Glutamatergic neuron (in vitro differentiated cells): ENCODE measurements at places on chromosomes 13 and 19.

- DNase-seq, result no peak
Measured at GRCh38 chr13:95355494-95355893, 54.2 kb upstream of the ABCC4 start.

DNA sequence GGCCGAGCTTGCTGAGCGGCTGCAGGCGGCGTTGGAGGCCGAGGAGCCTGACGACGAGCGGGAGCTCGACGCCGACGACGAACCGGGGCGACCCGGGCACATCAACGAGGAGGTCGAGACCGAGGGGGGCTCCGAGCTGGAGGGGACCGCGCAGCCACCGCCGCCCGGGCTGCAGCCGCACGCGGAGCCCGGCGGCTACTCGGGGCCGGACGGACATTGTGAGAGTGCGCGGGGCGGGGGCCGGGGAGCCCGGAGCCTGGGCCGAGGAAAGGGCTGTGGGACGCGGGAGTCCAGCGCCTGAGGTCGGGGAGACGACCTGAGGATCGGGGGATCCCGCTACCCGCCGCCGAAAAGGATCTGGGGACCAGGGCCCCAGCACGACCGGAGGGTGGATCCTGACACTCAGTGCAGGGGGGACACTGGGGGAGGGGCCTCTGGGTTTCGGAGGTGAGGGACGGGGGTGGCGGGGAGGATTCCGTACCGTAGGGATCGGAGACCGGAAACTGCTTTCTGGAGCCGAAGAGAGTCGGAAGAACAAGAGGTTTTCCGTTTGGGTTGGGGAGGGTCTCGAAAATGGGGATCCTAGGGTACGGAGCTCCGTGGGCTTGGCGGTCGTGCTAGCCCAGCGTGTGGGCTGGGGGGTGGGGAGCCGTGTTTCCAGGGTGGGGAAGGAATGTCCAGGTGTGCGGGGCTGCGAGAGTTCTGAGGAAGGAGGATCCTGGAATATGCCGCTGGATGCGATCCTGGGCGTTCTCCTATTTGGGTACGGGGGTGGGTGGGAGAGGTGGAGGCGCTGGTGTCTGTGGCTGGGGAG, 616 bp downstream of the HNRNPUL1 start:
- DNase-seq, result no peak

DNA sequence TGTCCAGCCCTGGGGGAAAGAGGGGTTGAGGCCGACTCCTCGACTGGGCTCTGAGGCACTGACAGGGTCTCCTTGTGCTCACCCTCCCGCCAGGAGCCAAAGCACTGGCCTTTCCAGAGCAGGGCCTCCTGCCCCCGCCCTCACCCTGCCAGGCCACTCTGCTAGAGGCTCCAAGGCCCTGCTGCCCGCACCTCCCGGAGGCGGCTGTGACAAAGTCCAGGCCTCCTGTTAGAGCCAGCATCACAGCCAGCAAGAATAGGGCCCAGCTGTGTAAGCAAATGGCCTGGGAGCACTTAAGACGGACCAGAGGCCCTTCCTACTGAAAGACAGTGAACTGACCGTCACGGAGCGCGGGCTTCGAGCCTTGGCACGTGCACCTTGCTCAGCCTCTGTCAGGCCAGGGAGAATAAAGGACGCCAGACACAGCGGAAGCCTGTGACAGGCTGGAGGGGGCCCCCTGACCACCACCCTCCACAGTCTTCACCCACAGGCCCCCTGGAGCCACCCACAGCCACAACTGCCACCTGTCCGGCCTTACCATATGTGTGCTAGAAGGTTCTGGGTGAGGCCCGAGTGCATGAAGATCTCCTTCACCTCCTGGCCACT, 50.9 kb downstream of the EPS15L1 start:
- DNase-seq, result no peak

- DNase-seq, result no peak
Measured at GRCh38 chr13:59531571-59532091, 632.1 kb downstream of the DIAPH3 start.

DNA sequence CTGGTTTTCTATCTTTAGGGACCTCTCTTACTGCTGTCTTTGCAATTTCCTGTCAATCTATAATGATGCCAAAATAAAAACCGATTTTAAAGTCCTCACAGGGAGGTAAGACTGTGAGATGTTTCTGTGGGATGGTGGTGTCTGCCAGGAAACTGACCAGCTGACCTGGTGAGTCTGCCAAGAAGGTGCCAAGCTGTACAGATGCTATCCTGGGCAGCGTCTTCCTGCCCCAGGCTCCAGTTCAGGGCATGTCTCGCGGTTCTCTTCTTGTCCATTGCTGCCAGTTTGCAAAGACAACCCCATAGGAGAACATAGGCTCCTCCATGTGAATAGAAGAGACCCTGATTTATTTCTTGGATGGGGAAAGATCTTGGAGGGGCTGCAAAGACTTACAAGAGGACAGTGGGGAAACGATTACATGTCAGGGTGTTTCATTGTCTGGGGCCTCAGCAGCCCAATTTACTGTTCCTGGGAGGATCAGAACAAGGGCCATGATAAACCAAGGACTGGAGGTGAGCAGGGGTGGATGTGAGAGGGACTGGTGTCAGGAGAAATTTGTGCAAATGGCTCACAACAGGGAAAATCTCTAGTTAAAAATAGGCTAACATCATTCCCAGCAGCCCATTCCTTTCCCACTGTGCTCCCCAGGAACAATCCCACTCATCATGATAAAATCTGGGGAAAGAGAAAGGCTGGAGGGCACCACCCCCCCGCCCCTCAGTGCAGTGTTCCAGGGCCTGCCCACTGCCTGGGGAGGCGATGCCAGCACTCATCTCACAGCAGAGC, 42.7 kb upstream of the VSTM2B start:
- no peak for DNase-seq

GRCh38 chr19:38433268-38433733, at the start of gene RYR1:
Gene RYR1 (plus strand): TSS chr19:38433691. CDS start chr19:38433830, 139 bp downstream.
- peak; percentile 81 for DNase-seq

DNA sequence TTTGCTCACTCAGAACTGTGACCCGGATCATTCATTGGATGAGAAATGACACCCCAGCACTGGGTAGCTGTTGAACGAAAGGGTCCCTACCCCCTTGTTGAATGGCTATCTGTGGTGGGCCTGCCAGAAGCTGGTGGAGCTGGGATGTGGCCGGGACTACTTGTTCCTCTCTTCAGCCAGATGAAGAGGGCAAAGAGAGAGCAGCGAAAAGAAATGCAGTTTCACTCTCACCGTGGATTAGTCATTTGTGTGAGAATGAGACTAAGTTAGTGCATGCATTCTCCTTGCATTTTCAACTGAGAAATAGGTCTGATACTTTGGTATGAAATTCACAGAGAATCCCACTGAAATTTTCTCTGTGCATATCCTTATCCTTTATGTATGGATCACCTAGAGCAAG, 553.1 kb downstream of the IRS2 start:
- no peak for DNase-seq

- DNase-seq, result no peak
Measured at GRCh38 chr13:27442797-27443196, 7.6 kb downstream of the MTIF3 start.

DNA sequence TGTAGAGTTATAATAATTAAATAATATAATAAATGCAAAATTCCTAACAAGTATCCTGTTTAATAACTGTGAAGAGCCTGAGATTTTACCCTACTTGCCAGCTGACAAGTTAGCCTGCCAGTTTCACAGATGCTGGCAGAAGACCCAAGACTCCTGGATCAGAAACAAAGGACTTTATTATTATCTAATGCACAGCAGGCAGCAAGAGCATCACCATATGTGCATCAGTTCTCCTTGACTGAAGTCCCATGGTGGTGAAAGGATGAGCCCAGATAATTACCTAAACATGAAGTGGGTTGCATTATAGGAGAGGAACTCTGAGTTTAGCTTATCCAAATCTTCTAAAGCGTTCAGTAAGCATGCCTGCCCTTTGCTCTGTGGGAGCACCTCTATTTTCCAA, 39.1 kb upstream of the MTIF3 start:
- no peak for DNase-seq

- no peak for DNase-seq
Measured at GRCh38 chr19:32172566-32173160, 172.7 kb upstream of the ZNF507 start.

DNA sequence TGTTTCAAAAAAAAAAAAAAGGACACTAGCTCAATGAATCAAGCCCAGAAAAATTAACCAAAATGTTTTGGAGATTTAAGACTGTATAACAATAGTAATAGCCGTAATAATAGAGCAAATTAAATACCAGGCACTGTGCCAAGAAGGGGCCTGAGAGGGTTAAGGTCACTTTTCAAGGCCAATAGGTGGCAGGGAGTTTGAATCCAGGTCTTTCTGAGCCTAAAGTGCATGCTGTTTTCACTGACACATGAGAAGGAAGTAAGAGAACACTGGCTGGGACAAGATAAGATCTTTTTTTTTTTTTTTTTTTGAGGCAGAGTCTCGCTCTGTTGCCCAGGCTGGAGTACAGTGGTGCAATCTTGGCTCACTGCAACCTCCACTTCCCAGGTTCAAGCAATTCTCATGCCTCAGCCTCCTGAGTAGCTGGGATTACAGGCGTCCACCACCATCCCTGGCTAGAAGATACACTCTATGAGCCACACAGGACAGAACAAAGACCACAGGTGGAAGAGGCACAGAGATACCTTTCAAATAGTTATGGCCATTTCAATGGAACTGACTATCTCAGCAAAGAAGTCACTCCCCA, 7.7 kb downstream of the FFAR2 start:
- DNase-seq, result no peak

DNA sequence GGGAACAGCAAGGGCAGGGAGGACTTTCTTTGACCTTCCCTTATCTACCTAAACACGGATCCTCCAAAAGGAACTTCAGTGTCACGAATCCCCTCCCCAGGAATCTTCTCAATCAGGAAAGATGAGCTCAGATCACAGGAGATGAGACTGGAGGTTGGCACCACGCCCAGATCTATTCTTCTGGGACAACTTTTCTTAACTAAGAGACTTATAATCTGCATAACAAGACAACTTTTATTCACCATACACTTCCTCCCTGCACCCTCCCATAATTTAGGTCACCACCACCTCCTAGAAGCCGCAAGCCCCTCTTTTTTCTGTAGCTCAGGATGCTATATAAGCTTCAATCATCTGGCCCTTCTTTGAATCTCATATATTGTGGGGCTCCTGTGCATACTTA, 19.2 kb upstream of the AKT2 start:
- no peak for DNase-seq

GRCh38 chr19:879711-880438, 13.1 kb downstream of the MED16 start:
- DNase-seq, result no peak

- no peak for DNase-seq
Measured at GRCh38 chr19:38806371-38806770, 6.4 kb downstream of the LGALS4 start.
